Activated CD8-positive, alpha-beta memory T cell treated with anti-CD3 and anti-CD28 coated beads, Interleukin-2, amount 10 ng/mL, durations not matched to agents 7 days and 5 days (primary cell): ENCODE measurements at places on chromosomes 11 and 22.
A peak's percentile ranks its signal among the peaks of the same experiment; 100 is the strongest.

- no peak overlapping the region for H3K4me3 ChIP-seq
- peaks cover 68% of the 10 kb centered on the region for H3K27me3 ChIP-seq
- no peak for DNase-seq
- no peaks in the 10 kb centered on the region for H3K4me1 ChIP-seq
Observed at GRCh38 chr11:19432370-19433061, 191.8 kb upstream of the E2F8 start.

- H3K4me1 ChIP-seq, result peaks cover 11% of the 10 kb centered on the region
- peak overlapping the region; percentile 77 for H3K27ac ChIP-seq
- no peaks in the 10 kb centered on the region for H3K27me3 ChIP-seq
- DNase-seq, result peak; percentile 33
- no peaks in the 10 kb centered on the region for H3K36me3 ChIP-seq
Observed at GRCh38 chr11:2213890-2214526, 42.4 kb upstream of the TH start.

- H3K27ac ChIP-seq, result no peak overlapping the region
- DNase-seq, result no peak
- no peaks in the 10 kb centered on the region for H3K36me3 ChIP-seq
- H3K4me3 ChIP-seq, result no peak overlapping the region
- no peaks in the 10 kb centered on the region for H3K27me3 ChIP-seq
- no peaks in the 10 kb centered on the region for H3K4me1 ChIP-seq
Observed at GRCh38 chr11:103806130-103806895, 230.1 kb upstream of the DDI1 start.

DNA sequence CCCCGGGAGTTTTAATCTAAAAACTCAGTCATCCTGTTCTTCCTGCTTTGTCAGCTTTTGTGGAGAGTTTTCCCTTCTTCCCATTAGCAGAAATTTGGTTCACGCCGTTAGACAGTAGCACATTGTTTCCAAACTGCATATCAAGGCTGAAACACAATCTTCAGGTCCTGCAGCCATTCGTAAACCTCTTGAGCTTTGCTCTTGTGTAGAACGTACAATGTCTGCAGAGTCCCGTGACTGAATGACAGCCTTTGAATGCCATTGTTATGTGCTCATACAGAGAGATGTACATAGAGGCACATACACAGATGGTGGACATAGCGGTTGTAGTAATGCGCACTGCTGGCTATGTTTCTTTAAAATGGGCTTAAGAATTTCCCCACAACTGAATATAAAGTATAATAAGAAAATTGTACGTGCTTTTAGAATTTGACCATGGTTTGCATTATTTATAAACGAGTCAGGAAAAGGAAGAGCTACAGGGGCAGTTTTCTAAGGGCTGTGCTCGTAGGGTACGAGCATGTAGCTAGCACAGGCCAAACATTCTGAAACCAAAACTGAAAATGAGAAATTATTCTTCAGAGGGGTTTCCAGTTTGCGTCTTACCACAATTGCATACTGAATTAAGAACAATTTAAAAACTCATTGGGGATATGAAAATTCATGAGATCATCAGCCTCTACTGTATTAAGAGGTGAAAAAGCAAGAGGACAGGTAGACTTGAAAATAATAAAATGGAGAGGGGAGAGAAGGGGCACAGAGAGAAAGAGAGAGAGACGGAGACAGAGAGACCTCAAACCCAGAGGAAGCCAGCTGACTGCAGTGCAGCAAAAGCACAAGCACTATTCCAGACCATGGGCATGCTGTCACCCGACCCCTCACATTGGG is 310.1 kb downstream of the CADM1 start:
- peaks cover 8% of the 10 kb centered on the region for H3K36me3 ChIP-seq
- H3K4me1 ChIP-seq, result peaks cover 30% of the 10 kb centered on the region
- H3K27me3 ChIP-seq, result peaks cover 20% of the 10 kb centered on the region
- peak overlapping the region; percentile 74 for H3K4me3 ChIP-seq
